IMR-90 (cell line): ENCODE measurements at places on chromosomes 12 and 14. TPM values are rescaled to one million over a fixed set of nuclear protein-coding genes. Genes with fewer than 3 reads are reported as not detected.

The KLRC3 gene
- total RNA-seq = not detected in 2 replicates

The NR2C1 gene
- total RNA-seq = 12.7 and 17.2 TPM in 2 replicates

- H3K4me1 ChIP-seq = no peaks in the 10 kb centered on the region
- DNase-seq = no peak
- H3K27me3 ChIP-seq = no peaks in the 10 kb centered on the region
- peak overlapping the region; percentile 31; the same call in 1 of the 2 replicates for H3K4me3 ChIP-seq
These were observed 130.6 kb upstream of the MDM1 start for GRCh38 chr12:68462803-68463202.

- H3K27ac ChIP-seq = no peak overlapping the region
- no peak for DNase-seq
- peaks cover 9% of the 10 kb centered on the region for H3K4me1 ChIP-seq
- no peaks in the 10 kb centered on the region for H3K36me3 ChIP-seq
- H3K4me3 ChIP-seq = no peak overlapping the region
These were observed 79.7 kb upstream of the REP15 start for GRCh38 chr12:27616356-27617142.

GRCh38 chr14:69263364-69263763 is 3.4 kb downstream of the GALNT16 start:
- DNase-seq = peak; percentile 93
- H3K36me3 ChIP-seq = no peaks in the 10 kb centered on the region
- no peak overlapping the region for H3K4me3 ChIP-seq
- H3K4me1 ChIP-seq = peaks cover 9% of the 10 kb centered on the region
- peaks cover 36% of the 10 kb centered on the region for H3K27me3 ChIP-seq
- no peak overlapping the region for H3K27ac ChIP-seq

The SLC16A7 gene
- total RNA-seq = 21.5 and 30.0 TPM in 2 replicates

GRCh38 chr14:99773521-99774497 is 19.4 kb upstream of the EML1 start:
- H3K4me3 ChIP-seq = no peak overlapping the region
- no peaks in the 10 kb centered on the region for H3K27me3 ChIP-seq
- H3K4me1 ChIP-seq = peaks cover 6% of the 10 kb centered on the region; the same call in 1 of the 2 replicates
- no peak overlapping the region for H3K27ac ChIP-seq
- H3K36me3 ChIP-seq = no peaks in the 10 kb centered on the region
- no peak for DNase-seq

The AMHR2 gene
- total RNA-seq = not detected in 2 replicates

DNA sequence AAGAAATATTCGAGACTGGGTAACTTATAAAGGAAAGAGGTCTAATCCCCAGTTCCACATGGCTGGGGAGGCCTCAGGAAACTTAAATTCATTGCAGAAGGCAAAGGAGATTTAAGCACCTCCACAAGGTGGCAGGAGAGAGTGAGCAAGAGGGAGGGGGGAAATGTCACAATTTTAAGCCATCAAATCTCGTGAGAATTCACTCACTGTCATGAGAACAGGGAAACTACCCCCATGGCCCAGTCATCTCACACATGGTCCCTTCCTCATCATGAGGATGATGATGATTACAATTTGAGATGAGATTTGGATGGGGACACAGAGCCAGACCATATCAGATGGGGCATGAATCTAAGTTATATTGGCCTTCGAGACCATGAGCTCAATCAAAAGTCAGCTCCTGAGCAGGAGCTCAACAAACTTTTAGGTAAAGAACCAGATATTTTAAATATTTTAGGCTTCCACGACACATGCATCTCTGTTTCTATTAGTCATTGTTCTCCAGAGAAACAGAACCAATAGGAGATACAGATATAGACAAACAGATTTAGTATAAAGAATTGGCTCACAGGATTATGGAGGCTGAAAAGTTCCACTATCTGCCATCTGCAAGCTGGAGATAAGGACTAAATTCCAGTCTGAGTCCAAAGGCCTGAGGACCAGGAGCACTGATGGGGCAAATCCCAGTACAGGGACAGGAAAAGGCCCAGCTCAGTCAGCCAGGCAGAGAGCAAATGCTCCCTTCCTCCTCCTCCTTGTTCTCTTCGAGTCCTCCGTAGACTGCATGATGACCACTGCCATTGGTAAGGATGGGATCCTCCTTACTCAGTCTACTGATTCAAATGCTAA is 24.9 kb downstream of the DGLUCY start:
- H3K36me3 ChIP-seq = peaks cover 2% of the 10 kb centered on the region; the same call in 1 of the 2 replicates
- no peak overlapping the region for H3K4me3 ChIP-seq
- H3K4me1 ChIP-seq = no peaks in the 10 kb centered on the region; the same call in 1 of the 2 replicates
- DNase-seq = no peak
- no peaks in the 10 kb centered on the region for H3K27me3 ChIP-seq

The CCDC196 gene
- total RNA-seq = not detected in 2 replicates

DNA sequence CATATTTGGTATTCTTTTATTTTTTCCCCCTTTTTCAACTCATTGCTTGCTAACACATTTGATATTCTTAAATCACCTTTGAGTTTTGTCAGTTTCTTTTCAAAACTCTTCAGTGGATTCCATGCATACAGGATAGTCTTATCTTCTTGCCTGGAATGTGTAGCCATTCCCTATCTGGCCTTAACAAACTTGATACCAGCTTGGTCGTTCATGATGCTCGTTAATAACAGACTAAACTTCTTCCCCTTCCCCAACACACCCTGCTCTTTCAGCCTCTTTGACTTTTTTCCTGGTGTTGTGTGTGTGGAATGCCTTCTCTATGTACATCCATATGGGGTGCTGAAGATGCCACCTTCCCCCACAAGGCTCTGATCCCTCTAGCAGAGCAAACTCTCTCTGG is 17.7 kb upstream of the CALM1 start:
- DNase-seq = no peak
- H3K27me3 ChIP-seq = no peaks in the 10 kb centered on the region
- H3K4me3 ChIP-seq = no peak overlapping the region
- H3K27ac ChIP-seq = no peak overlapping the region
- no peaks in the 10 kb centered on the region for H3K36me3 ChIP-seq
- peaks cover 10% of the 10 kb centered on the region for H3K4me1 ChIP-seq

GRCh38 chr12:61993734-61994345 is 266.4 kb upstream of the USP15 start:
- no peak overlapping the region for H3K27ac ChIP-seq
- H3K27me3 ChIP-seq = no peaks in the 10 kb centered on the region
- H3K4me1 ChIP-seq = no peaks in the 10 kb centered on the region
- peak; percentile 6 for DNase-seq
- no peaks in the 10 kb centered on the region for H3K36me3 ChIP-seq

- no peak overlapping the region for H3K27ac ChIP-seq
- H3K4me1 ChIP-seq = peaks cover 9% of the 10 kb centered on the region
- H3K36me3 ChIP-seq = no peaks in the 10 kb centered on the region
- DNase-seq = no peak
- H3K27me3 ChIP-seq = peaks cover 2% of the 10 kb centered on the region
- no peak overlapping the region for H3K4me3 ChIP-seq
These were observed 61.8 kb upstream of the DACT1 start for GRCh38 chr14:58575956-58576355.

The TOGARAM1 gene
- 11.1 and 13.4 TPM in 2 replicates for total RNA-seq

The GZMB gene
- not detected in 2 replicates for total RNA-seq

- peak; percentile 51 for DNase-seq
- H3K27me3 ChIP-seq = no peaks in the 10 kb centered on the region
- H3K4me3 ChIP-seq = no peak overlapping the region
- no peak overlapping the region for H3K27ac ChIP-seq
These were observed 75.2 kb upstream of the DNM1L start for GRCh38 chr12:32603858-32604257.

- H3K27me3 ChIP-seq = no peaks in the 10 kb centered on the region
- H3K4me1 ChIP-seq = no peaks in the 10 kb centered on the region
- H3K27ac ChIP-seq = no peak overlapping the region
These were observed 115.3 kb downstream of the ALG10B start for GRCh38 chr12:38431921-38432320.

The PLEKHG7 gene
- total RNA-seq = under 0.01 TPM in 1 of 2 replicates, not detected in the other

DNA sequence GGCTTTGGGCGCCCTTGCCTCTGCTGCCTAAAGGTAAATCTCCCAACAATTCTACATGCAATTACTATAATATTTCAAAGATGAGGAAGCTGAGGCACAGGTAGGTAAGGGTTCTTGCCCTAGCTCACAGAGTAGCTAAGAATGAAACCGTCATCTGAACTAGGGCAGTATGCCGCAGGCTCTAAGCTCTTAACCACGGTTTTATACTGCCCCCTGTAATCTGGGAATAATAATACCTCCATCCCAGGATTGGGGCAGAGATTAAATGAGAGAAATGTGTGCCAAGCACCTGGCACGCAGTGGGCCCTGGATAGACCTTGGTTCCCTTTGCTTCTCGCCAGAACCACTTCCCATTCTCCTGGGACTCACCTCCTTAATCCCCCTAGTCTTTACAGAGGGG is 1.5 kb upstream of the HRK start:
- DNase-seq = peak; percentile 61
- H3K27ac ChIP-seq = no peak overlapping the region
- H3K36me3 ChIP-seq = no peaks in the 10 kb centered on the region
- H3K4me1 ChIP-seq = no peaks in the 10 kb centered on the region

- no peak overlapping the region for H3K27ac ChIP-seq
- peaks cover 10% of the 10 kb centered on the region for H3K4me1 ChIP-seq
- H3K27me3 ChIP-seq = no peaks in the 10 kb centered on the region
- peak; percentile 89 for DNase-seq
These were observed 267.1 kb upstream of the RGS6 start for GRCh38 chr14:71665157-71665556.

DNA sequence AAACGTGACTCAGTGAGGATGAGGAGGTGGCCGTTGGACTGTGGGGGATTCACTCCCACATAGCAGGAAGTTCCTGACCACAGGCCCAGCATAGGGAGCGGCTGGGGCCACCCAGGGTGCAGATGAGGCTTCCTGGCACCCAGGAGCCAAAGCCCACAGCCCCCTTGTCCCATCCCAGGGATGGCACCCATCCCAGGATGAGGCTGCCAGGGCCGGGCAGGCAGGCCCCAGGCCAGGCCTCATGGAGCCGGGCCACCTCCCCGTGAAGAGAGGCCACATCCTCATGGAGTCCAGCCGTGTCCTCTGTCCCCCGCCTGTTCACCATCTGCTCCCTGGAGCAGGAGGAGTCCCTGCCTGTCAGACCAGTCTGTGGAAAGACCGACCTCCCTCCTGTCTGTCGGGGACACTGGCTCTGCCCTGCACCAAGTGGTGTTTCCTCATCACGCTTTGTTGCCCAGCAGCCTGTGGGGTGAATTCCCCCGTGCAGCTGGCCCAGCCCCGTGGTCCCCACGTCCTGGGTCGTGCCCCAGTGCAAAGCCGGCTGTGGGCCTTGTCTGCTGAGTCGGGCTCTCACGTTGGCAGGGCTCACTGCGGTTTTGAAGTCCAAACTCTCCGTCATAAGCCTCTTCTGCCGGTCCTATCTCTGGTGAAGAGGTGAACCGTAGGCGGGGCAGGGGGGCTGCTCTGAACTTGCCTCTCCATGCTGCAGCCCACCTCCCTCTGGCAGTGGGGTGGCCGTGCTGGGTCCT is 24.5 kb downstream of the MMP17 start:
- peaks cover 6% of the 10 kb centered on the region for H3K4me1 ChIP-seq
- H3K27ac ChIP-seq = no peak overlapping the region
- no peaks in the 10 kb centered on the region for H3K36me3 ChIP-seq
- H3K27me3 ChIP-seq = peaks cover 12% of the 10 kb centered on the region; the same call in 1 of the 2 replicates
- DNase-seq = peak; percentile 26

The KRR1 gene
- 31.4 and 40.0 TPM in 2 replicates for total RNA-seq

The E2F7 gene
- total RNA-seq = 8.1 and 10.3 TPM in 2 replicates

DNA sequence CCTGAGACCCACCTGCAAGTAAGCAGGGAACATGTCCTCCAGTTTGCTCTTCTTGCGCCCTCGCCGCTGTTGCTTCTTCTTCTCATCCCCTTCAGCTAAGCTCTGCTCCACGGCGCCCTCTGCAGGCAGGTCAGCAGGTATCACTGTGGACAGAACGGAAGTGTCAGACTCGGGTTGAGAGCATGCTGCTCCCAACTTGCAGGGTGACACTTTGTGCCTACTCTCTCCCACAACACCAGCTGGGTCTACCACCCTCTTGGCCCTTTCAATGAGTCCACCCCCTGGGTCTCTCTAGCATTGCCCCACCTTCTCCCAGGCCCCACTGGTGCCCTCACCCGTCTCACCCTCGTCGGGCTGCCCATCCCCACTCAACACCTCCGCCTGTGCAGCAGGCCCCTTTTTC is 16.7 kb downstream of the KMT2D start:
- peaks cover 85% of the 10 kb centered on the region for H3K36me3 ChIP-seq
- no peaks in the 10 kb centered on the region for H3K27me3 ChIP-seq
- H3K4me1 ChIP-seq = no peaks in the 10 kb centered on the region
- H3K27ac ChIP-seq = no peak overlapping the region
- no peak overlapping the region for H3K4me3 ChIP-seq

DNA sequence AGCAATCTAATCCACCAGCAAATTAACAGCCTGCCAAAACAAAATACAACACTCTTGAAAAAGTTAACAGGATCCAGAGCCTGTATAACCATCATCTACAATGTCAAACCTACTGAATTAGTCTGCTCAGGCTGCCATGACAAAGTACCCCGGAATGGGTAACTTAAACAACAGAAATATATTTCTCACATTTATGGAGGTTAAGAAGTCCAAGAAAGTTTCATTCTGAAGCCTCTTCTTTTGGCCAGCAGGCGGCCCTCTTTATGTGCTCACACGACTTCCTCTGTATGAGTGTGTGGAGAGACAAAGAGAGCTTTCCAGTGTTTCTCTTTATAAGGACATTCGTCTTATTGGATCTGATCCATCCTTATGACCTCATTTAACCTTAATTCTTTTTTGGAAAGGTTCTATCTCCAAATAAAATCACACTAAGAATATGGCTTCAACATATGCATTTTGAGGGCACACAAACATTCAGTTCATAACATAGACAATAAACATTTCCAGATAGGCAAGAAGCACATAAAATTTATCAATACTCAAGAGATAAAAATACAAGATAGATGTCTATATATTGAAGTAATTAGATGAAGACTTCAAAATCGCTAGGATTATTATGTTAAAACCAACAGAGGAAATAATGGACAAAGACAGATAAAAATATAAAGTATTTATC is 5.9 kb upstream of the RERG start:
- no peaks in the 10 kb centered on the region for H3K4me1 ChIP-seq
- peaks cover 2% of the 10 kb centered on the region; the same call in 1 of the 2 replicates for H3K27me3 ChIP-seq
- no peak overlapping the region for H3K4me3 ChIP-seq

The SLC6A15 gene
- 0.72 and 1.4 TPM in 2 replicates for total RNA-seq

GRCh38 chr14:54450535-54450934 is 9.4 kb upstream of the CNIH1 start:
- no peaks in the 10 kb centered on the region for H3K27me3 ChIP-seq
- DNase-seq = peak; percentile 60
- H3K4me3 ChIP-seq = no peak overlapping the region
- no peak overlapping the region for H3K27ac ChIP-seq

GRCh38 chr14:55401751-55402150 is 9.9 kb downstream of the ATG14 start:
- DNase-seq = no peak
- no peak overlapping the region for H3K27ac ChIP-seq
- no peaks in the 10 kb centered on the region for H3K27me3 ChIP-seq
- peaks cover 2% of the 10 kb centered on the region; the same call in 1 of the 2 replicates for H3K4me1 ChIP-seq
- no peak overlapping the region for H3K4me3 ChIP-seq

DNA sequence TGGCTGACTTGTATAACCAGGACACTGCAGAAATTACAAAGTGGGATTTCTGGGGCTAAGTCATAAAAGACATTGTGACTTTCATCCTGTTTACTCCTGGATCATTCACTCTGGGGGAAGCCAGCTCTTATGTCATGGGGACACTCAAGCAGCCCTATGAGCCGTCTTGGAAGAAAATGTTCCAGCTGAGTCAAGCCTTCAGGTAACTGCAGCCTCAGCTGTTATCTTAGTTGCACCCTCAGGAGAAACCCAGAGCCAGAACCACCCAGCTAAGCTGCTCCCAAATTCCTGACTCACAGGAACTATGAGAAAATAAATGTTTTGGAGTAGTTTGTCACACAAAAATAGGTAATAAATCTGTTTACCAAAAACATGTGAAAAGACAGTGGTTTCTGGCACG is 43.1 kb upstream of the GXYLT1 start:
- peaks cover 6% of the 10 kb centered on the region for H3K36me3 ChIP-seq
- no peak for DNase-seq
- H3K4me3 ChIP-seq = no peak overlapping the region
- H3K27me3 ChIP-seq = no peaks in the 10 kb centered on the region
- H3K4me1 ChIP-seq = no peaks in the 10 kb centered on the region

The RHOJ gene
- total RNA-seq = 7.8 and 9.5 TPM in 2 replicates

The ANKRD9 gene
- 3.9 and 5.3 TPM in 2 replicates for total RNA-seq
